Naive thymus-derived CD8-positive, alpha-beta T cell (primary cell): ENCODE measurements at places on chromosomes 3 and 15.

DNA sequence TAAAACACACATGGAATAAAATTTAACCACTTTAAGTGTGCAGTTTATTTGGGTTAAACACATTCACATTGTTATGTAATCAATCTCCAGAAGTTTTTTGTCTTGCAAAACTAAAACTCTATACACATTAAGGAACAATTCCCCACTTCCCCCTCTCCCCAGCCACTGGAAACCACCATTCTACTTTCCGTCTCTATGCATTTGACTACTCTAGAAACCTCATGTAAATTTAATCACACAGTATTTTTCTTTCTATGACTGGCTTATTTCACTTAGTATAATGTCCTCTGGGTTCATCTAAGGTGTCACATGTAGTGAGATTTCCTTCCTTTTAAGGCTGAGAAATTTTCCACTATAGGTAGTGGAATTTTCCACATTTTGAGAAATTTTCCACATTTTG is 568.7 kb upstream of the UBE2E2 start:
- no peak for DNase-seq

GRCh38 chr15:41513506-41514227 is at the start of gene LTK:
Gene LTK, minus strand, starts transcription at chr15:41513827. Its CDS starts 118 bp downstream, at chr15:41513709.
- no peak for DNase-seq

GRCh38 chr3:65560133-65560532 is 478.6 kb downstream of the MAGI1 start:
- no peak for DNase-seq

GRCh38 chr3:4245671-4246070 is 57.5 kb upstream of the SETMAR start:
- no peak for DNase-seq

GRCh38 chr15:73927003-73927475 is 777 bp downstream of the LOXL1 start:
- no peak for DNase-seq

GRCh38 chr15:52263563-52264282 is 31.9 kb downstream of the MYO5C start:
- DNase-seq: no peak

DNA sequence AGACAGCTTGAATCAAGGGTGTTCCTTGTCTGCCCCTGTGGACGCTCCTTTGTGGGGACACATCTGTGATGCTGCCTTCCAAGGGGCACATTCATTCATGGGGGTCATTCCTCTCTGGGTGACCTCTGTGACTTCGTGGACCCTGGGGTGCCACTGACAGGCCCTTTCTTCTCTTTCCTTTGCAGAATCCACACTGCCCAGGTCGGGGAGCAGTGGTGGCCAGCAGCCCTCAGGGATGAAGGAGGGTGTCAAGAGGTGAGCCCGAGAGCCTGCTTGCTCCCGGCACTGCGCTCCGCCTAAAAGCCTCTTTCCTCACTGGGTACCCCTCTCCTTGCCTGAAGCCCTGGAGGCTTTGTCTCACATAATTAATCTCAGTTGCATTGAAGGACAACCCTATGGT is 26.3 kb downstream of the CHCHD6 start:
- no peak for DNase-seq

- DNase-seq: no peak
Measured at GRCh38 chr3:34808287-34808686, 831.0 kb upstream of the ARPP21 start.

GRCh38 chr3:142492184-142492583 is 44.3 kb upstream of the XRN1 start:
- no peak for DNase-seq

DNA sequence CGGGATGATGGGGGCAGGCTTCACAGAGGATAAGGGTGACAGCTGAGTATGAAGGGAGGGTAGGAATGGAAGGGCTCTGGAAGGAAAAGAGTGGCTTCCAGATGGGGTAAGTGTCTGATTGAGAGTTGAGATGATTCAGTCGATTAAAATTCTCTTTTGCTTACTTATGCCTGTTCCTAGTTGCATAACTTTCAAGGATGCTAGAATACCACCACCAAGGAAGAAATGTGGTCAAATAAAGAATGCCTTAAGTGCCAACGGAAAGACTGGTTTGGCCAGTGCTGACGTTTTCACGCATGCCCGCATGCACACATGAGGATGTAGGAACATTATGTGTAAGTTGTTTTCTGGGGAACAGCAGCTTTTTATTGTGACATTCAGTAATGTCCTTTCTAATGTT is 263.4 kb upstream of the WNT5A start:
- DNase-seq: no peak

- no peak for DNase-seq
Measured at GRCh38 chr3:73766599-73767381, 142.0 kb upstream of the PDZRN3 start.

- no peak for DNase-seq
Measured at GRCh38 chr3:135975053-135975452, 9.5 kb downstream of the PPP2R3A start.

GRCh38 chr15:27563765-27564370 is 535.2 kb downstream of the OCA2 start:
- DNase-seq: no peak

DNA sequence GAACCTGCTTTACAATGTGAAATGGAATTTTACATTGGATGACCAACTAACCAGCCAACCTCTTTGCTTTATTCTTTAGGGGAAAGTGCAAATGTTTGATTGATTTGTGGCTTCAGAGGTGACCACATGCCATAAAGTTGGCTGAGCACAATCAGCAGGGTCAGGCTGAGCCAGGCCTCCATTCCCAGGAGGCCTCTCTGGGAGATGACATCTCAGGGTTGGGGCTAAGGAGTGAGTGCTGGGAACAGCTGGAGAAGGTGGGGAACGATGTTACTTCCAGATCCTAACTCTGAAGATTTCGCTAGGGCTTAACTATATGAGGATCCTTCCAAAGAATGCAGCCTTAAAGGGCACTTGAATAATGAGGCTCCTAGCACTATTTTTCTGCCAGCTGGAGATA is 131.7 kb downstream of the ATP10A start:
- no peak for DNase-seq

DNA sequence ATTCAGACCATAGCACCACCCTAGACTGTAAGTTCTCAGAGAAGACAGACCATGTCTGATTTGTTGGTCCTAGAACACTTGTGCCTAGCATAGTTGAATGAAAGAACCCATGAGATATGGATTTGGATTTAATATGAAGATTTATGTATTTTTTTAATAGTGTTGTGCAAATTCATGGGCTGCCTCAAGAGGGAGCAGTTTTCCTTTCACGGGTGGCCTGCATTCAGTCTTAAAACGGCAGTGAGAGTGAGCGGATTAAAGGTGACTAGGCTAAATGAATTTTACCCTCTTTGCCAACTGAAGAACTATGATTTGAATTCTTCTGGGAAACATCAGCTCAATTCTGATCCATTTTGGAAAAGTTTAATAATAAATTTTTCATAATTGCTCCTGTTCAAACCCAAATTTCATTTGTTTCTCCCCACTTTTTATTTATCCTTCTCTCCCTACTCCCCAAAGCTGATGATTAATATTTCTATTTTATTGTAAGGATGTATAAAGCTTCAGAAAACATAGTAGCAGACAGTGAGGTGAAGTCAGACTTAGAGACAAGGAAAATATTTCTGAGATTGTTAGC is 67.3 kb downstream of the MORC1 start:
- DNase-seq: no peak

DNA sequence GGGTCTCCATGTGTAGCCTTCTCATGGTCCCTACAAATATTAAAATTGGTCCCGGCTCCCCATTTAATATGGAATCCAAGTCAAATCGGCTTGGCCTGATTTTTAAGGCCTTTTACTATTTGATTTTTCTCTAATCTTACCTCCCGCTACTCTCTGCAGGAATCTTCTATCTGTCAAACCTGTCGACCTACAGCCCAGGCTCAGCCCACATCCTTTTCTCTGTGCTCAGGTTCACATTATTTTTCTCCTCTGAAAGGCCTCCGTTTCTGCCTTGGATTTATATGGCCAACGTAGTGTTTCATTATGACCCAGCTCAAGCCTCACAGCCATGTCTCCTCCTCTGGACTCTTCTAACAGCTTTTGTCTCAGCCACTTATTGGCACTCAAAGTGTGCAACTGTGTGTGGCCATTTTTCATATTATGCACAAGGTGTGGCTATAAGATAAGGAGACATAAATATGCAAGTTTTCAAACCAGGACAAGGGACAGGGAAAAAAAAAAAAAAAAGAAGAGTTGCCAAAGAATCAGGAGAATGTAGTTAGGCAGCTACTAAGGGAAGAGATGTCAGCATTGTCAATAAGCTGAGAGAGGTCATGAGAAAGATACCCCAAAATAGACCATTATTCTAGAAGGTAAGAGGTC is 2.1 kb upstream of the GLCE start:
- DNase-seq: no peak
